ENCODE measurements at places on chromosomes 13 and 19.

DNA sequence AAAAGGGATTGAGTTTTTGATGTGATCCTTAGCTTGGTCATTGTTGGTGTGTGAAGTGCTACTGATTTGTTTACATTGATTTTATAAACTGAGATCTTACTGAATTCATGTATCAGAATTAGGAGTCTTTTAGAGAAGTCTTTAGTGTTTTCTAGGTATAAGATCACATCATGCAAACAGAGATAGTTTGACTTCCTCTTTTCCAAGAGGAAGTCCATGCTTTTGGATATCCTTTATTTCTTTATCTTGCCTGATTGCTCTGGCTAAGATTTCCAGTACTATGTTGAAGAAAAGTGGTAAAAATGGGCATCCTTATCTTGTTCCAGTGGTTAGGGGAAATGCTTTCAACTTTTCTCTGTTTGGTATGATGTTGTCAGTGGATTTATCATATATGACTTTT lies 561.2 kb upstream of the SLITRK1 start:
- H3K4me1 ChIP-seq, result no peaks in the 10 kb centered on the region
- H3K4me3 ChIP-seq, result no peak overlapping the region
- no peaks in the 10 kb centered on the region for H3K27me3 ChIP-seq
- no peak for DNase-seq

- no peaks in the 10 kb centered on the region for H3K36me3 ChIP-seq
- H3K27me3 ChIP-seq, result no peaks in the 10 kb centered on the region
- no peak overlapping the region for H3K4me3 ChIP-seq
- H3K4me1 ChIP-seq, result no peaks in the 10 kb centered on the region
- no peak overlapping the region for H3K27ac ChIP-seq
These were observed 21.7 kb upstream of the LAMP1 start for GRCh38 chr13:113275387-113275786.

DNA sequence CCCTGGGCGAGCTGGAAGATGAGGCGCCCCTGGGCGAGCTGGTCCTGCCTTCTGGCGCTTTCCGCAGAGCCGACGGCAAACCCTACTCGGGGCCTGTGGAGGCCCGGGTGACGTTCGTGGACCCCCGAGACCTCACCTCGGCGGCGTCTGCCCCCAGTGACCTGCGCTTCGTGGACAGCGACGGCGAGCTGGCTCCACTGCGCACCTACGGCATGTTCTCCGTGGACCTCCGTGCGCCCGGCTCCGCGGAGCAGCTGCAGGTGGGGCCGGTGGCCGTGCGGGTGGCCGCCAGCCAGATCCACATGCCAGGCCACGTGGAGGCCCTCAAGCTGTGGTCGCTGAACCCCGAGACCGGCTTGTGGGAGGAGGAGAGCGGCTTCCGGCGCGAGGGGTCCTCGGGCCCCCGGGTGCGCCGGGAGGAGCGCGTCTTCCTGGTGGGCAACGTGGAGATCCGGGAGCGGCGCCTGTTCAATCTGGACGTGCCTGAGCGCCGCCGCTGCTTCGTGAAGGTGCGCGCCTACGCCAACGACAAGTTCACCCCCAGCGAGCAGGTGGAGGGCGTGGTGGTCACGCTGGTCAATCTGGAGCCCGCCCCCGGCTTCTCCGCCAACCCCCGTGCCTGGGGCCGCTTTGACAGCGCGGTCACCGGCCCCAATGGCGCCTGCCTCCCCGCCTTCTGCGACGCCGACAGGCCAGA lies 6.3 kb downstream of the CILP2 start:
- DNase-seq, result no peak
- no peak overlapping the region for H3K27ac ChIP-seq
- H3K36me3 ChIP-seq, result no peaks in the 10 kb centered on the region
- no peak overlapping the region for H3K4me3 ChIP-seq
- H3K27me3 ChIP-seq, result peaks cover 3% of the 10 kb centered on the region
- H3K4me1 ChIP-seq, result peaks cover 18% of the 10 kb centered on the region

- no peak for DNase-seq
- no peak overlapping the region for H3K4me3 ChIP-seq
- H3K36me3 ChIP-seq, result peaks cover 26% of the 10 kb centered on the region
- H3K27me3 ChIP-seq, result no peaks in the 10 kb centered on the region
- no peak overlapping the region for H3K27ac ChIP-seq
These were observed 12.0 kb downstream of the TFDP1 start for GRCh38 chr13:113596321-113597200.

DNA sequence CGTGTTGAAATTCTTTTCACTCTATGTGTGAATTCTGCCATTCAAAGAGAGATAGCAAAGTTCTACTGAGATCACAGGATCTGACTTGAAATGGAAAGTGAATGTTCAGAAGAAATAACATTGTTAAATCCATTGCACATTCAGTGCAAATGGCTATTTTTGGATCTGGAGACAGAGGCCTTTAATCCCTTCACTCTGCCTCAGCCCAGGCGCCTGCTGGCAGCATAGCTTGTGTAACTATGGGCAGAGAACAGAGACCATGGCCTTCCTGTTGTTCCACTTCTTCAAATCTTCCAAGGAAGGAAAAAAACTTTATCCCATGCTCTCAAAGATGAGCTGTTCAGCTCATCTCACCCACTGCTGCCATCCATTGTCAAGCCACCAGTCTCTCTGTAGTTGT lies 265.4 kb downstream of the LMO7 start:
- no peak overlapping the region for H3K4me3 ChIP-seq
- H3K27me3 ChIP-seq, result no peaks in the 10 kb centered on the region
- no peak for DNase-seq
- H3K36me3 ChIP-seq, result no peaks in the 10 kb centered on the region

DNA sequence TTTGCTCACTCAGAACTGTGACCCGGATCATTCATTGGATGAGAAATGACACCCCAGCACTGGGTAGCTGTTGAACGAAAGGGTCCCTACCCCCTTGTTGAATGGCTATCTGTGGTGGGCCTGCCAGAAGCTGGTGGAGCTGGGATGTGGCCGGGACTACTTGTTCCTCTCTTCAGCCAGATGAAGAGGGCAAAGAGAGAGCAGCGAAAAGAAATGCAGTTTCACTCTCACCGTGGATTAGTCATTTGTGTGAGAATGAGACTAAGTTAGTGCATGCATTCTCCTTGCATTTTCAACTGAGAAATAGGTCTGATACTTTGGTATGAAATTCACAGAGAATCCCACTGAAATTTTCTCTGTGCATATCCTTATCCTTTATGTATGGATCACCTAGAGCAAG lies 553.1 kb downstream of the IRS2 start:
- H3K27ac ChIP-seq, result no peak overlapping the region
- no peak overlapping the region for H3K4me3 ChIP-seq
- no peaks in the 10 kb centered on the region for H3K4me1 ChIP-seq

- DNase-seq, result peak; percentile 92
- H3K27me3 ChIP-seq, result peaks cover 13% of the 10 kb centered on the region
- peaks cover 29% of the 10 kb centered on the region for H3K4me1 ChIP-seq
- H3K36me3 ChIP-seq, result peaks cover 21% of the 10 kb centered on the region
- H3K4me3 ChIP-seq, result peak overlapping the region; percentile 98
These were observed 924 bp downstream of the TRAPPC5 start for GRCh38 chr19:7681340-7682174.

DNA sequence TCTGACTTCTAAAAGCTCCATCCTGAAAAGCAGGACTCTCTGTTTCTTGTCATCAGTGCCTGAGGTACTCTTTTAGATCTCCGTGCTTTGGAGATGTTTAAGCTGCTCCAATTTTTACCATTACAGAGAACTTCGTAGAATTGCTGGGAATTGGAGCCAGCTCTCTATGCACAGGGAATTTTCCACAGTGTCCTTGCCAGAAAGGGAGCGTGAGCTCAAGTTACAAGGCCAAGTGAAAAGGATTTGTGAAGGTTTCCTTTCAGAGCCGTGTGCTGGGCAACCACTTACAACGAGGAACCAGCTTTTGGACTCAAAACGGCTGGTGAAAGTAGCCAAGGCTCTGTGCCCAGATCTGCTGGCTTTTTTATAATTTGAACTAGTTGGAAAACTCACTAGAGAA lies 82.6 kb downstream of the NUFIP1 start:
- no peak overlapping the region for H3K4me3 ChIP-seq
- H3K27me3 ChIP-seq, result no peaks in the 10 kb centered on the region
- no peaks in the 10 kb centered on the region for H3K36me3 ChIP-seq
- DNase-seq, result no peak
- H3K27ac ChIP-seq, result no peak overlapping the region

DNA sequence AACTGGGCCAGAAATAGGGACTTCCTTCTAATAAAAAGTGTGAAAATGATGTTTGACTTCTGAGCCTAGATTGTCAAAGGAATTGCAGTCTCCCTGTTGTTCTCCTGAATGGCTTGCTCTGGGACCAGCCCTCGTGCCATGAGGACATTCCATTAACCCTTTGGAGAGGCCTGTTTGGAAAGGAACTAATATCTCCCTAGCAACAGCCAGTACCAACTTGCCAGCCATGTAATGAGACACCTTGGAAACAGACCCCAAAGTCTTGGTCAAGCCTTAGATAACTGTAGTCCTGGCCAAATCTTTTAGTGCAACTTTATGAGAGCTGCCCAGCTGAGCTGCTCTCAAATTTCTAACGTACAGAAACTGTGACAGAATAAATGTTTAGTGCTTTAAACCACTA lies 8.2 kb upstream of the SIAH3 start:
- no peaks in the 10 kb centered on the region for H3K27me3 ChIP-seq
- DNase-seq, result no peak
- H3K4me3 ChIP-seq, result no peak overlapping the region
- H3K36me3 ChIP-seq, result no peaks in the 10 kb centered on the region

DNA sequence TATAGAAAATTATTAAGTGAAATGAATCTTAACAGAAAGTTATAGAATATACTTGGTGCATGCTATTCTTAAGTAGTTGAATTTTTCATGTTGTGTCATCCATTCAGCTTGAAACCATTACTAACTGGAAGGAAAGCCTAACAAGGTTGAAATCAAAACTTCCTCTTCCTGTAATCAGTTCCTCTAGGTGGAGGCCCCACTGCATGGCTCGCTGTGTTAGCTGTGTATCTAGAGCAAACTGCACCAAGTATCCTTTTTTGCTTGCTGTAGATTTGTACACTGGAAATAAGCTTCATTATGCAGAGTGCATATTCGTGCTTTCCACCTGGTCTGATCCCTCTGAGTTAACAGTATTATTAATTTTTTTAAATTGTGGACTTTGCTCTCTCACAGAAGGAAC lies 1146.1 kb downstream of the EFNB2 start:
- no peak for DNase-seq
- H3K4me3 ChIP-seq, result no peak overlapping the region
- no peak overlapping the region for H3K27ac ChIP-seq
- no peaks in the 10 kb centered on the region for H3K36me3 ChIP-seq
- H3K4me1 ChIP-seq, result no peaks in the 10 kb centered on the region

DNA sequence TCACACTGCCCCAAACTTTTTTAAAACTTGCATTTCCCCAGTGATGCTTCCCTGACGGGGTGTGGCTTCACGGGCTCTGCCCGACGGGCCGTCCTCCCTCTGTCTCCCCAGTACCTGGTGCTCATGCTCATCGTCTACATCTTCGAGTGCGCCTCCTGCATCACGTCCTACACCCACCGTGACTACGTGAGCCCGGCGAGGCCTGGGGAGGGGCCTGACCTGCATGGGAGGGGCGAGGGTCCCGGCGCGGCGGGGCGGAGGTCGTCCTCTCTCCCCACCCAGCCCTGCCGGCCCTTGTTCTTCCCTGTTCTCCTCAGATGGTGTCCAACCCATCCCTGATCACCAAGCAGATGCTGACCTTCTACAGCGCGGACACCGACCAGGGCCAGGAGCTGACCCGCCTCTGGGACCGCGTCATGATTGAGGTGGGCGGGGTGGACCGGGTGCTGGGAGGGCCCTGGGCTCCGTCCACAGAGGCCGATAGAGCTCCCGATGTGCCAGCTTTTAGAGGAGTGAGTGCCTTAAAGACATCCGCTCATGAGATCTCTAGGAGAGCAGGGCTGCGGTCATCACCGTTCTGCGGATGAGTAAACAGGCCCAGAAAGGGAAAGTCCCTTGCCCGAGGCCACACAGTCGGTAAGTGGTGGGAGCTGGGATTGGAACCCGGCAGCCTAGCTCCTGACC lies 6.9 kb downstream of the UPK1A start:
- H3K27me3 ChIP-seq, result peaks cover 22% of the 10 kb centered on the region
- H3K27ac ChIP-seq, result no peak overlapping the region
- peak; percentile 39 for DNase-seq
- peak overlapping the region; percentile 43 for H3K4me3 ChIP-seq

GRCh38 chr13:73778242-73778864 lies 355.9 kb downstream of the KLF12 start:
- H3K4me3 ChIP-seq, result no peak overlapping the region
- H3K27ac ChIP-seq, result no peak overlapping the region
- no peak for DNase-seq
- H3K4me1 ChIP-seq, result no peaks in the 10 kb centered on the region
- no peaks in the 10 kb centered on the region for H3K27me3 ChIP-seq
- H3K36me3 ChIP-seq, result peaks cover 9% of the 10 kb centered on the region

- H3K27me3 ChIP-seq, result no peaks in the 10 kb centered on the region
- H3K36me3 ChIP-seq, result peaks cover 8% of the 10 kb centered on the region
- H3K27ac ChIP-seq, result peak overlapping the region; percentile 62
These were observed 512 bp downstream of the CC2D1A start for GRCh38 chr19:13906521-13906904.

DNA sequence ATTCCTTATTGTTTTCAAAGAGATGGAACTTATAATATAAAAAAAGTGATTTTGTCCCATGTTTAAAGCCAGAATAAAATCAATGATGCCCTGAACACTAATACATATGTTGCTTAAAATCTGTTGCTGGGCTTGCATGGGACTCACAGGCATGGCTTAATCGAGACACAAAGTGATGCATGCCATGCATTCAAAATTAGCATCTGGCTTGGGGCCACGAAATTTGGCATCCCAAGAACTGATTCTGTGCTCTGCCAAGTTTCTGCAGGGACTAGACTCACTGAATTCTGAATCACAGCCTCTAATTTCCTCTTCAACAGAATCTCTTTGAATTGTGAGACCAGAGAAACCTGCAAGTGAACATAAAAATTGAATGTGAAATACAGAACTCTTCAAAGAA lies 109.2 kb downstream of the PCDH17 start:
- H3K36me3 ChIP-seq, result no peaks in the 10 kb centered on the region
- H3K27ac ChIP-seq, result no peak overlapping the region
- no peak for DNase-seq
- no peak overlapping the region for H3K4me3 ChIP-seq
- no peaks in the 10 kb centered on the region for H3K27me3 ChIP-seq

DNA sequence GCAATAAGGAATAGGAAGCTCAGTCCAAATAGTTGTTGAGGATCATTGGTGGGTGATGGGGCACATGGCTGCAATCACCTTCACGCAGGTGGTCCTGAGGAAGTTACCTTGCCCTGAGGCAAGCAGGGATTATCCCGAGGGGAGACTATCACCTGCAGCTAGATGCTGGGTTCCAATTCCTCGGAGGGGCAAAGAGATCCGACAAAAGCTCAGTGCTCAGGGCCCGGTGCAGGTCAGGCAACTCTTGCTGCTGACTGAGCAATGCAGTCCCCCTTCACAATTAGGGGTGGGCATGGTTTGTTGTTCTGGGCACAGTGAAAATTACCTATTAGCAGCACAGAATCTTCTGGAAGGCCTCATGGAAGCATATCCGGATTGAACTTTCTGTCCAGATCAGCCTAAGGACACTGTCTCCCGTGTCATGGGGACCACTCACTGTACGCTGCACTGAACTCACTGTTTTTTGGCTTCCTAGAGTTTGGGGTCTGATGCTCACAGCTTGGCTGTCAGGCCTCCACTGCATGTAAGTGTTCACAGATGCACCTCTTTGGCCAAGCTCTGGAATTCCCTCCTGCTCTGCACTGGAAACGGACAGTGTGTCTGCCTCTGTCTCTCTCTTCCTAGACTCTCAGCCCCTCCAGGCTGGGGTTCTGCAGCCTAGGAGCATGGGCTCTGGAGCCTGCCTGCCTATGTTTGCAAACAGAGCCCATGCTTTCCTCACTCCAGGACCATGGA lies 372.7 kb downstream of the ZNF536 start:
- H3K27me3 ChIP-seq, result no peaks in the 10 kb centered on the region
- H3K4me3 ChIP-seq, result no peak overlapping the region
- no peak overlapping the region for H3K27ac ChIP-seq
- no peak for DNase-seq
- no peaks in the 10 kb centered on the region for H3K4me1 ChIP-seq

All from B cell (primary cell).